Activated CD8-positive, alpha-beta memory T cell treated with anti-CD3 and anti-CD28 coated beads for 1 hour (primary cell): ENCODE measurements at places on chromosomes 2 and 18.

DNA sequence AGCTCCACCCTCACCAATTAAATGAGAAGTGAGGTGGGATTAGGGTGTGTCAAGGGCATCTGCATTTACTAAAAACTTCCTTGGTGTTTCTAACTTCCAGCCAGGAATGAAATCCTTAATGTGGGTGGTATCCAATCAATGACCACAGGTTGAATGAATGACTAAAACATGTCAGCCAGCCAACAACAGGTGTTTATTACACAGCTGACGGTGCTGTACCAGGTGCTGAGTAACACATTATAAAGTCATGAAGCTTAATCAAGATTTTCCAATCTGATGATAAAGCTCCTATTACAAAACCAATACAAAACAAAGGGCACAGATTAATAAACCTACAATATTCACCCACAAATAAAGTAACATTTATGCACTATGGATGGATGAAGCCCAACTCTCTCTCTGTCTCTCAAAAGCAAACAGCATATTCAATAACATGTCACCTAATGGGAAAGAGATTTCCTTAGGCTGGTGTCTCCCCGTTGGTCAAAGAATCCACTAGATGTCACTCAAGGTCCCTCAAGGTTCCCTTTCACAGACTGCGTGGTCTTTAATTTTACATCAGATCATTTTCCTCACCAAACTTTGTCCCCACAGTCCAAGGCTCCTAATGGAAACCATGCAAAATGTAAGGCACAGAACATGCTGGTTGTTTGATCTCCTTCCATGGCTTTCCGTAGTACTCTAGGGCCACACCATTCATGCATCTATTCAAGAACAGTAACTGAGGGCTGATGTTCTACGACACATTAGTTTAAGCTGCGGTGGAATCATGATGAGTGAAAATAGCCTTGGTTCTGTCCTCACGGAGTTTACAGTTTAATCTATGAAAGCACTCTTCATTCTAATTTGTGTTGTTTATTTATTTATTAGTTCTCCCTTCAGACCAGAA is 6.4 kb upstream of the PTPN4 start:
- no peak for DNase-seq

DNA sequence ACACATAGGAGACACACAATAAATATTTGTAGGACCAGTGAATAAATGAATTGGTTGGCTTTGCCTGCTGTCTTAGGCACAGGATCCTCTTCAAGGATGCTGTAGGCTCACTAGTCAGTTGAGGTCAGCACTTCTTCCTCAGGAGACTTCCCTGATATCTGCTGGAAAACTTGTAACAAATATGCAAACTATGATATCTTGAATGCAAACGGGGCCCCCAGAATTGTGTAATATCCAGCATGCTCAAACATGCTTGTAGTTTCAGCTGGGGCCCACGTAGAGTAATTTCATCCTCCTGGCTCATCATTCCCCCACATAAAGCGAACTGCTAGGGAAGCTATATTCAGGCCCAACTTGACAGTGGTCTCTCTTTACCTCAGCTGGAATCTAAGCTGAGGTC is 43.6 kb downstream of the POLE4 start:
- no peak for DNase-seq

- DNase-seq: no peak
Measured at GRCh38 chr2:105776560-105776928, 31.8 kb downstream of the NCK2 start.

GRCh38 chr2:239578381-239578780 is 177.6 kb upstream of the HDAC4 start:
- DNase-seq: no peak

- DNase-seq: no peak
Measured at GRCh38 chr2:226888971-226889370, 53.1 kb downstream of the RHBDD1 start.

DNA sequence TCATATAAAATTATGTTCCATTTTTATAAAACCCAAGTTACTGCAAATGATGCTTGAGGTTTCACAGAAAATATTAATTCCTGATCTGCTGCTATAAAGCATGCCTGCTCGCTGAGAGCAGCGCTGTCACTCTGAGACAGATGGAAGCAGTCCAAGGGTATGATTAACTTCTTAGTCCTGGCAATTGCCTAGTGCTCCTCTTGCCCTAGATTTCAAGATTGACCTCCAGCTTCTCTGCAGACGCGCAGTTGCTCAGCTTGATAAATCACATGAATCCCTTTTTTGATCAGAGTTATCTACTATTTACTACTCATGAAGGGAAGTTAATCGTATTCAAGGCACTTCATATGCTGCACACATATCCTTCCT is 154.6 kb upstream of the REV1 start:
- no peak for DNase-seq

DNA sequence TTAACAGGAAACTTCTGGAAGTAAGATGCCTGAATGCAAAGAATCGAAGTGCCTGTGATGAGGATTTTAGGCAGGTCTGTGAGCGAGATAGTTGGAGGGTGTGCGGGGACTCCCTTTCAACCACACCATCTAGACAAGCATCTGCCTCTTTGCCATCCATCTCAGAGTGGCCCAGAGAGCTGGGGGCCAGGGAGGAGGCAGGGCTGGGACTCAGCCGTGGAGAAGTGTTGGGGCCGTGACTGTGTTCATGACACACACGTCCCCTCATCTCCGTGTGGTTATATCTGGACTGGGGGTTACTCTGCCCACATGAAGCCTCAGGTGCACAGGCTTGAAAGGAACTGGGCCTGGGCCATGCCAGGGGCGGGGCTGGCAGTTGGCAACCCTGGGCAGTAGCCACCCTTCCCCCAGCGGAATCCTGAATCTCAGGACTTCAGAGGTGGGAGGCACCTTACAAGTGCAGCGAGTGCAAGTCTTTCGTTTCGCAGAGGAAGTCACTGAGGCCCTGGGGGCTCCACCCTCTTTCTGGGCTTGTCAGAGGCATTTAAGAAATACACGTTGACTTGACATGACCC is 112.5 kb downstream of the SLC4A3 start:
- no peak for DNase-seq

DNA sequence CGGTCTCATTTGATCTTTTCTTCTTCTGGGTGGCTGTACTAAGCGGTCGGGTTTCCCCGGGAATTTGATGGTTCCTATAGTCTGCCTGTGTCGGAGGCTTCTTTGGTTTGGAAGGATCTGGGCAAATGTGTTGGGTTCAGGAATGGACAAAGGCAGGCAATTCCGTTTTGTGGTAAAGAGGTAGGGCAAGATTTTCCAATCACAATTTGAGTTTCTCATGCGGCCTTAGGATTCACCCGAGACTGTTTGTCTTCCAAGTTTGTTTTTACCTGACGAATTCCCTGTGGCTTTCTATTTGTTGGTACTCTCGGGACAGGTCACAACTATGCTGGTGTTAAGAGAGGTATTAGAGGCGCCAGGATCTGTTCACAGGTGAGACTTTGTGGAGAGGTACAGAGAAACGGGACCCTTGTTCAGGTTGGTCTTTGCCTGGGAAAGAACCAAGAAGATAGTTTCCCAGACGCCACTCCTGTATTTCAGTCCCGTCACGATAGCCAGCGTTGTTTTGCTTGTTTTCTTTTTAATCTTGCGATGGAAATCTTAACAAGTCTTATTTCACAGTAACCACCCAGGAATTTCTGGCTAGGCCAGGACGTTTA is 3.0 kb downstream of the SP5 start:
- no peak for DNase-seq

GRCh38 chr2:41910126-41910525 is 137.7 kb upstream of the PKDCC start:
- no peak for DNase-seq

DNA sequence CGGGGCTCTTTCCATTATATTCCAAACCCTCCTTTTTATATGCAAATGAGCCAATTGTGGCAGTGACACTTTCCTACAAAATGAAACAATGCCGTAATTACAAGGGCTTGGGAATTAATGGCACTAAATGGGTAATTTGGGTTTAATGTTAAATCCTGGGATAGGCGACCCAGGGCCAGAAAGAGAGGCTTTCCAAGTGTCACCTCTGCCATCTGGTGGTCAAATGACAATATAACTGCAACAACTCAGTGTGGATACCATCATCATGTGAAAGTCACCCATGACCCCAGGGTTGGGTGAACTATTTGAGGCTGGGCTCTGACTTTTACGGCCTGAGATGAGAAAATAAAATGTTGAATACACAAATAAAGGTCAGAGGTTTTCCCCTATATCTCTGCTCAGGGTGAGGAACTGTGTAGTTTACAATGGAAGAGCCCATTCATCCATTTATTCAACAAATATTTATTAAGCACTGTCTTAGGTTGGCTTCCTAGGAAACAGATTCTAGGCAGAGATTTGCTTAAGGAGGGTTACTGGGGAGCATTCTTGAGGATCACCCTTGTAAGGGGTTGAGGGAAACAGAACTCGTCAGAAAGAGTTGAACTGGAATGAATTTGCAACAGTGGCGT is 13.6 kb upstream of the THADA start:
- DNase-seq: no peak

DNA sequence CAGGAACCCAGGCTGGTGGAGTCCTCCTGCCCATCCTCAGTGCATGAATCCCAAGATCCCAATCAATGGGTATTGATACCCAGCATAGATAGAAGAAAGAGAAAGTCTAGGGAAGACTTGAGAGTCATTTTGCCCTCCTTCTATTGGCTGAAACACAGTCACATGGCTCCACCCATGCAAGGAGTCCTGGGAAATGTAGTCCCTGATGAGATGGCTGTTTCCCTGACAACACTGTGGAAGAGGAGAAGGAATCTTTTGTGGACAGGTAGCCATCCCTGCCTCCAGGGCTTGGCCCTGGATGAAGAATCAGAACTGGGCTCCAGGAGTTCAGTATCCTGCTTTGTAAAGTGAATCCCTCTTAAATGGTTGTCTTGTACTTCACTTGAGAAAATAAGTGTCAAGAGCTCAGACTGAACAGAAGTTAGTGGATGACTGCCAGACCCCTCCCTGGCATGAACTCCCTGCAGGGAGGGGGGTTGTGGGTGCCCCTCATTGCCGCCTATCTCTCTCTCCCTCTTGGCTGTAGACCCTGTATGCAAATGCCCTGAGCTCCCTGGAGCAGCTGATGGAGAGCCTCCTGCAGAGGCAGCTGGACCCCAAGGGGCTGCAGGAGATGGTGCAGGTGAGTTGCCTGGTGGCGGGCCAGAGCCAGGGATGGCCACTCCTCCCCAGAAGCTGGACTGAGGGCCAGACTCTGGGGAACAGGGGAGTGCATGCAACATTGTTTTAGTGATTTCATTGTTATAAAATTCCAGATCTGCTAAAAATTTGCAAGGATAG is 36.1 kb downstream of the MROH2A start:
- no peak for DNase-seq

- no peak for DNase-seq
Measured at GRCh38 chr2:40510304-40510703, 58.4 kb upstream of the SLC8A1 start.

DNA sequence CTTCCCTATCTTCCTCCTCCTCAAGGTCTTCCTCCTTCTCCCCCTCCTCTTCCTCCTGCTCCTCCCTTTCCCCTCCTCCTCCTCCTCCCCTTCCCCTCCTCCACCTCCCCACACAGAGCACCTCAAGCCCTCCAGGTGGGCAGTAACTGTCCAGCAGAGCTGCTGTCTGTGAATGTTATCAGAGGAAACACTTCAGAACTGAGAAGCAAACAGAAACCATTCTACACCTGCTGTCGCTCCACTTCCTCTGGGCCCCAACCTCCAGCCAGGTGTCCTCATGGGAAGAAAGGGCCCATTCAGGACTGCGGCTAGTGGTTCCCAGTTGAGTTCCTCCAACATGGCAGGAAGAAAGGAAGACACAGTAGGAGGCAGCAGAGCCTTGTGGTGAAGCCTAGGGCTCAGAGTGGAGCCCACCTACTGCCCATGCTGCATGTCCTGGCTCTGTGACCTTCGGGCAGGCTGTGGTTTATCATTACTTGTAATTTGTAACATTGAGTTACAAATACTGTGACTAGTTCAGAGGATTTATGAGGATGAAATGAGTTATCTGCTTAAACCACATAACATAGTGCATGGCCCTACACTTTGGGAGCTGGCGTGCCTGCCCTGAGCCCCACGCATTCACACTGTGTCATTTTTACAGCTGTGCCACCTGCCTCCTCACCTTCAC is 165.9 kb upstream of the ID2 start:
- no peak for DNase-seq

DNA sequence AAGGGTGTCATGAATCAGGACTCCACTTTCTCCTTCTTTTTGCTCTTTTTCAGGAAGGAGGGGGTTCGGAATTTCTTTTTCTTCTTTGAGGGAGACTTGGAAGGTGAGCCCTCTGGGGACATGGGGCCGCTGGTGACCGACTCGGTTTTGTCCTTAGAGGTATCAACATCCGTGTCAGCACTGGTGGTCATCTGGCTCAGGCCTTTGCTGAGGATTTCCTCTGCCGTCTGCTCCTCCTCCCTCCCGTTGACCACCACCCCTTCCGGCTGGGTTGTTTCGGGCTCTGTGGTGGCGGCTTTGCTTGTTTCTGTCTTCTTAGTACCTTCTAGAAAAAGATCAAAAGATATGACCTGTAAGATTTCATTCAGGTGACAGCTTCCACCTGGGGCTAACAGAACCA is 104.6 kb downstream of the ADD2 start:
- no peak for DNase-seq

GRCh38 chr18:79855147-79855933 is 57.6 kb downstream of the KCNG2 start:
- DNase-seq: no peak

- no peak for DNase-seq
Measured at GRCh38 chr2:242040681-242041080, 171.2 kb downstream of the RTP5 start.

- no peak for DNase-seq
Measured at GRCh38 chr2:34372967-34373366, 773.9 kb upstream of the FAM98A start.

GRCh38 chr2:42196403-42197267 is 27.5 kb downstream of the EML4 start:
- no peak for DNase-seq

GRCh38 chr2:181575024-181575649 is 81.8 kb downstream of the CERKL start:
- no peak for DNase-seq

DNA sequence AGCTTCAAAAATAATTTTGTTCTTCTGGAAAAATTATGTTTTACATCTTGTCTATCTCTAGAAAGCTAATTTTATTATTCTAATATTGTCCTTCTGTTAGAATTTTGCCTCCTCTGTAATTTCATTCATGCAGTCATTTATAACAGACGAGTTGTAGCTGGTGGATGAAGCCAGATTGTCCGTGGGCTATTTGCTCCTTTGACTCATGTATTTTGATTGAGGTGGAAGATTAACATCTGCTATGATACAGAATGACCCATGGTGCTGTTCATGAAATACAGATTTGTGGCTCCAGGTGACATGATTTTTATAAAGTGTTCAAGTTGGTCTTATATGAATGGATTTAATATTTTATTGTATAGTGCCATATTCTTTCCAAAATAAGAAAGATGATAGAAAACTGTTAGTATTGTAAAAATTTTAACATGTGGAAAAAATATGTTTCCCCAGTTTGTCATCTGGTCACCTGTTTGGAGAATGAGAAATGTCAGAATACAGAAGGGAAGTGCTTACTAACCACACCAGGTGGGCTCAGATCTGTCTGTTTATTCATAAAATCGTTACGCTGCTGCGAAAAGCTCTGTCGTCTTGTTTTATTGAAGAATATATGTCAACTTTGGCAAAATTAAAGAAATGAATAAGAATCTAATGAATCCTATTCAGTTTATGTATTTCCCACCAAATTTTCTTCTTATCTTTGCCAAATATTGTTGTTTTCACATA is 20.4 kb upstream of the L3MBTL4 start:
- DNase-seq: no peak

- no peak for DNase-seq
Measured at GRCh38 chr2:148920559-148920958, 45.5 kb downstream of the KIF5C start.
